Fibroblast of villous mesenchyme (primary cell): ENCODE measurements at places on chromosomes 7 and 10. TPM values are rescaled to one million over a fixed set of nuclear protein-coding genes. Genes with fewer than 3 reads are reported as not detected.

The AKR1C4 gene
- not detected in 2 replicates for total RNA-seq

The PTPN12 gene
- total RNA-seq = 53.8 and 78.6 TPM in 2 replicates

The SMO gene
- 1.3 and 2.3 TPM in 2 replicates for total RNA-seq

The CCL24 gene
- total RNA-seq = not detected in 2 replicates

The PNLIPRP1 gene
- not detected in 2 replicates for total RNA-seq

The BAG3 gene
- total RNA-seq = 16.4 and 18.6 TPM in 2 replicates

GRCh38 chr10:112950714-112951358 is 789 bp downstream of the TCF7L2 start:
- DNase-seq = peak; percentile 55

DNA sequence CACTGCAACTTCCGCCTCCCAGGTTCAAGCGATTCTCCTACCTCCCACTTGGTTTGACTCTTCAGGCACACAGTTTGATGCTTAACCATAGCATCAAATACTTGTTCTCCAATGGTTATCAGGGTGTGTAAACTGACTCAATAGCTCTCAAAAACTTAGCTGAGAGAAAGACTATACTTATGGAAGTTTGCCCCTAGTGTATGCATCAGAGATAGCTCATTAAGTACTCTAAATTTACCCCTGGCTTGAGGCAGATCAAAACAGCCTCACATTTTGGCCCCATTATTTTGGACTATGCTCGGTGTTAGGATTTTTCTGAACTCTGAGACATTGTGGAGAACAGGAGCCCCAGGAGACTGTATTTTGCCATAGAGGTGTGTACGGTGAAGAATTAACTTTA is 40.8 kb upstream of the SLC35B4 start:
- DNase-seq = no peak

- no peak for DNase-seq
Measured at GRCh38 chr7:101170617-101171441, 5.5 kb upstream of the VGF start.

- DNase-seq = no peak
Measured at GRCh38 chr7:53965716-53966115, 576.5 kb upstream of the VSTM2A start.

GRCh38 chr7:51229106-51229537 is 87.5 kb downstream of the COBL start:
- DNase-seq = no peak

GRCh38 chr7:64951250-64951848 is 39.5 kb downstream of the ZNF117 start:
- DNase-seq = peak; percentile 51

DNA sequence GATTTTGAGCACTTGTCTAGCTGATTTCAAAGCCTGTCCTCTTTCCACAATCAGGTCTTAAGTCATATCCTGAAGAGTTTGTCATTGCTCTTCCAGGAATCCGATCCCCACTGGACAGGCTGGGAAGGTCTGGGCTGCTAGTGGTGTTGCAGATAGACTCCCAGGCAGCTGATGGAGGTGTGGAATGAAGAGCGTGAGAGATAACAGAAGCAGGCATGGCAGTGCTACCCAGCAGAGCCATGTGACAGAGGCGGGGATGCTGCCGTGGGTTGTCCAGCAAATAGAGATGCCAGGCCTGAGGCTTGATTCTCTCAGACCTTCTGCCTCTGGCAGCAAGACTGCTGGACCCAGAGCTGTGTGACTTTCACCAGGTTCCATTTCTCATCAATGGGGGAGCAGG is 116.5 kb upstream of the EEPD1 start:
- peak; percentile 14 for DNase-seq

GRCh38 chr10:19977097-19977521 is 160.9 kb downstream of the PLXDC2 start:
- peak; percentile 59 for DNase-seq

- no peak for DNase-seq
Measured at GRCh38 chr10:78717200-78717599, 351.6 kb upstream of the ZMIZ1 start.

- DNase-seq = no peak
Measured at GRCh38 chr10:113052076-113052830, 102.2 kb downstream of the TCF7L2 start.

DNA sequence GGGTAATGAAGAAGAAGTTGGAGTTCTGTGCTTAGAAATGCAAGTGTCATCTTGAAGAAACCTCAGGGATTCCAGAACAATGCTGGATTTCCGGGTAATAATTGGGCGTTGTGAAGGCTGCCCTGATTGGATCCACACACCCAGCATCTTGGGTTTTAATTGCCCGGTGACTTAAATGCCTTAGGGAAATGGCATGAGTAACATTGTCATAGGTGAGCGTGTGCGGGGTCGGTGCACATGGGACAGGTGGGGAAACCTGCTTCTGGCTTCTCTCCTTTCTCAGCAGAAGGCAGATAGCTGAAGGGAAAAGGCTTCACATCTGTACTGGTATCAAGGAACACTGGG is 15.2 kb upstream of the CAMK1D start:
- DNase-seq = no peak

- DNase-seq = peak; percentile 39
Measured at GRCh38 chr7:117152213-117153007, 170.4 kb downstream of the WNT2 start.

GRCh38 chr7:46150202-46150601 is 229.1 kb upstream of the IGFBP3 start:
- no peak for DNase-seq

DNA sequence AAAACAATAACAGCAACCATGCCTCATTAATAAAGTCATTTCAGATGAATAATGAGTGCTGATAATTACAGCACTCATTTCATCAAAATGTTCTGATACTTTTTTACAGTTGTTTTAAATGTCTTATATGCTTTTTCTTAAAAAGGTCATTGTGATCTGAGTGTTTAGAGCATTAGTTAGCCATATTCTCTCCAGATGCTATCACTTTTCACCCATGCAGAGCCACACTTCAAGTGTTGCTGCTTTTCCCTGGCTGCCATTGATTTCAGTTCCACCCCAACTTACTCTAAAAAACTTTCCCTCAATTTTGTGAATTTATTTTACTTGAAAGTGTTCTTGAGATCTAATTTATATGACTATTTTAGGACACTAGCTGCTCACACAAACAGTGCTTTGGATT is 41.8 kb downstream of the NUP205 start:
- peak; percentile 25 for DNase-seq

DNA sequence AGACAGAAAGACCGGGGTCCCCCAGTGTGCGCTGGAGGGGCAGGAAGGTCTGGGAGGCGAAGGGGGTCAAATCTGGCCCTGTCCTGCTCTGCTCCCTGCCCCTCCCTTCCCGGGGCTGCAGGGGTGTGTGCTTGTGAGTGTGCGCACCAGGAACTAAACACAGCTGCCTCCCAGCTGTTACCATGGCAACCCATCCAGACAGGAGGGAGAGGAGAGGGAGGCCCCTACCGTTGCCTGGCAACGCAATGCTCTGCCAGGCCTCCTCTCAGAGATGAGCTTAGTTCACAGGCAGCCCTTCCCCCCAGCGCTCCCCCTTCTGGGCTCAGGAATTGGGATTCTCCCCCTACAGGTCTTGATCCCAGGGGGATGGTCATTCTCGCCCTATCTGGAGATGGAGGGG is 6.1 kb downstream of the NYAP1 start:
- DNase-seq = peak; percentile 93

- no peak for DNase-seq
Measured at GRCh38 chr10:110241841-110242240, 34.4 kb downstream of the MXI1 start.

GRCh38 chr10:112218960-112219359 is 35.4 kb upstream of the GPAM start:
- no peak for DNase-seq

- DNase-seq = peak; percentile 50
Measured at GRCh38 chr7:42137941-42138340, 99.1 kb downstream of the GLI3 start.

DNA sequence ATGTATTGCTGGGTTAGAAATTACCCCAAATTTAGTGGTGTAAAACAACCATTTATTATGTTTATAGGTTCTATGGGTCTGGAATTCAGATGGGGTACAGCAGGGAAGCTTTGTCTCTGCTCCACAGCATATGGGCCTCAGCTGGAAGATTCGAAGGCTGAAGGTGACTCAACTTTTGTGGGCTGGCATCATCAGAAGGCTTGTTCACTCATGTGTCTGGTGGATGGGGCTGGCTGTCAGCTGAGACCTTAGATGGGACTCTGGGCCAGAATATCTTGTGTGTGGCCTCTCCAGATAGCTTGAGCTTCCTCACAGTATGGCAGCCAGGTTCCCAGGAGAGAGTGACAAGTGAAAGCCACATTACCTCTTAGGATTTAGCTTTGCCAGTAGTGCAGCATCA is 45.9 kb downstream of the ZNF503 start:
- no peak for DNase-seq
